ENCODE measurements at places on chromosomes 1 and 21.

DNA sequence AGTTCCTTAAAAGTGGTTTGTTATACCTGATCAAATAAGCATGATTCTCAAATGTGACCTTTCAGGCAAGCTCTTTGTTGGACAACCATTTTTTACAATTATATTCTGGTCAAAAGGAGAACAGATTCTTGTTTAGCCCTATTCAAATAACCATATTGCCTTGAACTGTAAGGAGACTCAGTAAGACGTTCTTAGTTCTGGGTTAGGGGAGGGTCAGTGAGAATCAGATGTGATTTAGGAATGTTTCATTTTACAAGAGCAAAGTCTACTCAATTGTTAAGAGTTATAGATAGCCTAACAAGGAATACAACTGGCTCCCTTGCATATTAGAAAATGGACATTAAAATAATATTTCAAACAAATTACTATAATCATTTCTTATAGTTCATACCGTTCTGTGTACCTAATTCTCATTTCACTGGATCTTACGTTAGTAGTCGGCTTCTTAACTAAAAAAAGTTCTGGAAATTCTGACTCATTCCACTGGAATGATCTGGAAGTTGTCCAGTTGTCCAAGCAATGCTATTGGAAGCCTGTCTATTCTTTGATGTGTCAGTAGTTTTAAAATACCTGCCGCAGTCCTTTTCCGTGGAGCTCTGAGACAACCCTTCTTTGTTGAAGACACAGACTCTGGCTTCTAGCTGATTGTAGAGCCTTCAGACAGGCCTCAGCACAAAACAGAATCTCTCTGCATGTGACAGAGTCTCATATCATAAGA is 88.8 kb downstream of the MAST2 start:
- DNase-seq: no peak

DNA sequence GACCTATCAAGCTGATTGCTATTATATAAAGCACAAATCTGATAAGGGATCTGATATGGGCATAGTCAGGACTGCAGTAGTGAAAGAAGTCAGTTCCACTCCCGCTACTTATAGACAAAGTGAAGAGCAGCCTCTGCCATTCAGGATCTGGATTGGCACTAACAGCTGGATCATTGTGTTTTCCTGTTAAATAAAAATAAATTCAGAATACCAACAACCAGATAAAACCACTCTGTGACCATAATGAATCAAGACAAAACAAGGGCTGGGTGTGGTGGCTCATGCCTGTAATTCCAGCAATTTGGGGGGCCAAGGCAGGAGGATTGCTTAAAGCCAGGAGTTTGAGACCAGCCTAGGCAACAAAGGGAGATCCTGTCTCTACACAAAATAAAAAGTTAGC is 5.0 kb upstream of the GLRX2 start:
- DNase-seq: no peak

DNA sequence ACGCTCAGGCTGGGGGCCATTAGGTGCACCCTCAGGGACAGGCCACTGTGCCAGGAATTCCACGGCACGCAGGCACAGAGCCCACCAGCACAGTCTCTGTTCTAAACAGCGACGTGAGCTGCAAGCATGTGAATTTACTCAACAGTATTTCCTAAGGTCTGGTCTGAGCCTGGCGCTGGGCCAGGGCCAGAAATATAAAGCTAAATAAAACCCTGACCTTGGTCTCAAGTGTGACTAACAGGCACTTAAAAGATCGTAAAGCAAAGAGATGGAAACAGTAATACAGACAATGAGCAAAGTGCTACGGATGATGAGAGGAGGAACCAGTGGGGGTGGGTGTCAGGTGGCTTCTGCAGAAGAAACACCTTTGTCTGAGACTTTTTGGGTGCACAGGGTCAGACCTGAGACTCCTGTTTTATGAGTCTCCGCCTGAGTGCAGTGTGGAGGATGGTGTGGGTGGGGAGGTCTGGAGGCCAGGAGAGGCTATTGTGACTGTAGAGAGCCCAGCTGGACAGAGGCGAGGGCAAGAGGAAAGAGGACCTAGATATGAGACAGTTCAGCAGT is 53.4 kb upstream of the EDN2 start:
- DNase-seq: no peak

- DNase-seq: no peak
Observed at GRCh38 chr1:50246869-50247268, 138.1 kb downstream of the ELAVL4 start.

DNA sequence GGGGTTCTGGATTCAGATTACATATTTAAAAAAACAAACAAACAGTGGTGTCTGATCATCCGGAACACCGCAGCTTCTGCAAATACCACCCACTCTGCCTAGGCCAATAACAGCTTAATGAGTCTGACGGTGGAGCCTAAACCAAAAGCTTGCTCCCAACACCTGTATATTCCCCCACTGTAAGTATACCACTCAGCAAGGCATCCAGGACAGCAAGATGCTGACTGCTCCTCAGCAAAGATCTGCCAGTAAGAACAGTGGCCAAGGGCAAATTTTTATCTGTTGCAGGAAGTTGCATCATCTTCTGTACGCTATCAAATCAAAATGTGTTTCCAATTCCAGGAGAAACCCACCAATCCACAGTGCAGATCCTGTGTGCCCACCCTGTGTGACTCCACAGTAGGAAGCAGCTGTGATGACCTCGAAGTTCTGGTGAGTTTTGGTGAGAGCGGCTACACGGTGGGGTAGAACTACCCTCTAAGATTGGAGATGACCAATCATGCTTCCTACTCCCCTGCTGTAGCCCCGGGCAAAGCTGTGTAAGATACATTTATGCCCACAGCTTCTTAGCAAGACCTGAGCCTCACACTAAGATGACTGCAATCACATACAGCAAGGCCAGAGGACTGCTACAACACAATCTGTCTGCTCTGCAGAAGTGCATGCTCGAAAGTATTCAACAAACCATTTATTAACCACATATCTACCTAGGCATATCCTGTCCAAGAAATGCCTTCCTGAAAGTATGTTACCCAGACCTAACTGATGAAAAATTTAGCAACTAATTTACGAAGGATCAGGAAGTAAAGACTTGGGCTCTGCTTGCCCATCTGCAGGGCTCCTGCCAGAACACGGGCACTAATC is 30.5 kb downstream of the SIPA1L2 start:
- no peak for DNase-seq

GRCh38 chr1:20724364-20725188 is 6.8 kb upstream of the KIF17 start:
- no peak for DNase-seq

- no peak for DNase-seq
Observed at GRCh38 chr1:185926588-185926987, 192.4 kb downstream of the HMCN1 start.

Measured in NCI-H1417 treated with DMSO at 0.1 percent for 48 hours (cell line).